ENCODE measurements at places on chromosomes 7 and 10.

- DNase-seq: no peak
Observed at GRCh38 chr10:113689057-113689456, 9.3 kb downstream of the CASP7 start.

DNA sequence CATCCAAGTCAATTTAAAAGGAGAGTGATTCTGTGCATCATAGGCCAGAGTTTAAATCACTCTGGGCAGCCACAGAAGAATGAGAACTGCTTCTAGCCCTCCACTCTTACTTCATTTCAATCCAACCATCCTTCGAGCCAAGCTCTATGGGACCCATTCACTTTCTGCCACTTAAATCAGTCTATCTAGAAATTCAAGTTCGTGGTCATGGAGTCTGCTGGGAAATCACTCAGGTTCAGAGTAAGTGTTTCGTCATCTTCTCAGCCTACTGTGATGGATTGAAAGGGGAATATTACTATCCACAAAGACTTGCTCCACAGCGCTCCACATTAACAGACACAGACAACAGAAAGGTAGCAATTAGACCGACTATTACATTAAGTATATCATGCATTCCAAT lies 4.6 kb downstream of the DCLRE1C start:
- peak; percentile 18 for DNase-seq

DNA sequence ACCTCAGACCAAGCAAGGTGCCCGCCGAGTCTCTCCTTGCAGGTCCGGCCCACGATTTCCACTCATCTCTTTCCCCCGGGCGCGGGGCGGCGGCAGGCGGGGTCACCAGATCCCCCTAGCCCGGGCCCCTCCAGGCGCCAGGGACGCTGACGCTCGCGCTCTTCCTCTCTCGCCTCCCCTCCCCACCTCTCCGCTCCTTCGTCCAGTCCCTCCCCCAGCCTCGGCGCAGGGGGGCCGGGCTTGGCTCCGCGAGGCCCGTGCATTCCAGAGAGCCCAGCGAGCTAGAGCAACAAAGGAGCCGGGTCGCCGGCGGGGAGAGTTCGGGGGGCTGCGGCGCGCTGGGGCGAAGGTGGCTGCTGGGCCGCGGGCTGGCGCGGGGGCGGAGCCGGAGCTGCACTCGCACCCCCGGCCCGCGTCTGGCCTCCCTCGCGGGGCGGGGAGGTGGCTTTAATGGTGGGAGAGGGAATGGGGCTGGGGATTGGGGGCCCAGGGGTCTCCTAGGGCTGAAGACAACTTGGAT lies at the start of gene SMO:
TSS of gene SMO (plus strand) at position 262 of the 520 bp plus-strand sequence. CDS start 519 bp downstream, outside the sequence.
- peak; percentile 88 for DNase-seq

DNA sequence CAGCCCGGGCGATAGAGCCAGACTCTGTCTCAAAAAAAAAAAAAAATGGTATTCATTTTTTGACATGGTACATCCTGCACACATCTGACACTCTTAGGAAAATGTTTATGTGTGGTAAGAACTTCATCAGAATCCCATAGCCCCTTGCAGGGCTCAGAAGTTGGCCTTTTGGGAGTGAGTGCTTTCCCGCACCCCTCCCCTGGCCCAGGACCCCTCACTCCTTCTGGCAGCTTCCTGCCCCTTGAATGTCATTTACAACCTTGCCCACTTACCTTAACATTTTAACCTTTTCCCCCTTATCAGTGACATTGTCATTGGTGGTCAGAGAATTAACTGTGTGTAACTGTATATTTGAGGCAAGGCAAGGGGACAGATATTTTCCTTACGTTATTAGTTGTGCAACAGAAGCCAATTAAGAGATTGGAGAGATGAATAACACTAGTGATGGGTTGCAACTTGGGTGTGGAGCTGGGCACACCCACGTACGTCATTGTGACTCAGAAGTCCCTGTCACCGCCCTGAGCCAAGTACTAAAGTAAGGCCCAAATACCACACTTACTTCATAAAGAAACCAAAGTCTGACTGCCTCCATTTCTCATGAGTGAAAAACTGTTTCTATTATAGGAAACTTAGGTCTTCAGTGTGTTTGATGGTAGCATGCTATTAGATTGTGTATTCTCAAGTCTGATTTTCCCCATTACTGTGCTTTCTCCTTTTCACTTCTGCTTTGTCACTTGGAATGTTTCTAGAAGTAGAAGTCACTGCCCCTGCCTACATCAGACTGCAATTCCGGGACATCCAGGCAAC lies 31.6 kb downstream of the OGDH start:
- DNase-seq: peak; percentile 63

DNA sequence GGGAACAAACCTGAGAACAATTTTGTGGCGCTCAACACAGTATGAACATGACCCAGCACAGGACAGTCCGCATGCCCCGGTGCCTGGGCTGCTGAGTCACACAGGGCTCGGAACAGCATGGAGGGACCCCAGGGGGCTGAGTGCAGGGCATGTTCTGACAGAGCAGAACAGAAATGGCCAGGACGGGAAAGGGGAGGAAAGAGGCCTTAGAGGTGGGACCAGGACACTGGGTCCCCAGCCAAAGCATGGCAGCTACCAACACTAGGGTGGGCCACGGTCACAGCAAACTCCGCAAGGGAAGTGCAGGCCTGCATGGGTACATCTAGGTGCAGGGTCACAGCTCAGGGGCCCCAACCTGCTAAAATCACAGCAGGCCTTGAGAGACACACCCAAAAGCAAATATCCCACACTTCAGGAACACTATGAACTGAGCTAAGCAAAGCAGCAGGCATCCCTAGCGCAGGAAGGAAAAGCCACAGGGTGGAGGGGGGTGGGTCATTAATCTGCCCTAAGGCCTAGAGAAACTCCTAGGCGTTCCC lies 5.6 kb downstream of the IMPDH1 start:
- no peak for DNase-seq

- DNase-seq: peak; percentile 85
Observed at GRCh38 chr10:112951359-112952281, 1.6 kb downstream of the TCF7L2 start.

- DNase-seq: no peak
Observed at GRCh38 chr10:74488907-74489306, 337.5 kb upstream of the KAT6B start.

DNA sequence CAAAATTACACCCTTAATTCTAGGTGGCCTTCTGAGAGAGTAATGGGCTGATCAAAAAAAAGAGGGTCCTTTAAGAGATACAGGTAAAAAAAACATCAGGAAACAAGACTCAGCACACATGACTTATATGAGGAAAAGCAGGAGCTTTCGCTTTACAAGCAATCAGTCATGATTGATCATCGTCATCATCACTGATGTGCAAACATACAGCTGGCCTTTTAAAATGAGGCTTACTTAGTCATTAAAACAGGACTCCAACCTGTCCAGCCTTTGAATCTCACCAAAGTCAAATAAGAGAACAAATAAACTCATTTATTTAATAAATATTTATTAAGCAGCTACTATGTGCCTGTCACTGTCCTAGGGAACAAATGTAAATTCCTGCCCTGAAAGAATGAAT lies 255.3 kb downstream of the SKAP2 start:
- no peak for DNase-seq

GRCh38 chr7:40133561-40134427 lies 628 bp downstream of the MPLKIP start:
- peak; percentile 60 for DNase-seq

DNA sequence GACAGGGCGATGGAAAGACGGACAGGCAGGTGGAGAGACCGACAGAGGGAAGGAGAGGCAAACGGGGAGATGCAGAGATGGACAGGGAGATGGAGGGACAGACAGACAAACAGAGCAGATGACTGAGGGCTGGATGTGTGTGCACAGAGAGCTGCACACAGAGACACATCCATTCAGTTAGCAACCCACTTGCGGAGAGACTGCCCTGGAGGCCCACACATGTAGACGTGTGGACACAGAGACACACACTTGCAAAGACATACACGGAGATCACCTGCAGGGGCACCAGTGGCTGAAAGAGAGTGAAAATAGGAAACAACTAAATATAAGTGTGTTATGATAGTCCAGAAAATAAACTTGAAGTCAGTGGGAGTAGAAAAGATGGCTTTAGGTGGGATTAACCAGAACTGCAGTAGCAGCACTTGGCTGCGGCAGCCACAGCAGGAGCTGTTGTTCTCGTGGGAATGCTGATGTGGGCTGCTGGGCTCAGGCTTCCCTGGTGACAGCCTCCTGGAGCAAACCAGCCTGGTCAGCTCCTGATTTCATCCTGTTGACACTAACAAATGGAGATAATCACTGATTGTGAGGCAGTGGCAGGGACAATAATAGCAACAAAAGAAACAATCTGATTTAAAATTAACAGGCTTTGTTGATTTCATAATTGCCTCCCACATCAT lies 134.1 kb downstream of the CCNY start:
- DNase-seq: peak; percentile 57

DNA sequence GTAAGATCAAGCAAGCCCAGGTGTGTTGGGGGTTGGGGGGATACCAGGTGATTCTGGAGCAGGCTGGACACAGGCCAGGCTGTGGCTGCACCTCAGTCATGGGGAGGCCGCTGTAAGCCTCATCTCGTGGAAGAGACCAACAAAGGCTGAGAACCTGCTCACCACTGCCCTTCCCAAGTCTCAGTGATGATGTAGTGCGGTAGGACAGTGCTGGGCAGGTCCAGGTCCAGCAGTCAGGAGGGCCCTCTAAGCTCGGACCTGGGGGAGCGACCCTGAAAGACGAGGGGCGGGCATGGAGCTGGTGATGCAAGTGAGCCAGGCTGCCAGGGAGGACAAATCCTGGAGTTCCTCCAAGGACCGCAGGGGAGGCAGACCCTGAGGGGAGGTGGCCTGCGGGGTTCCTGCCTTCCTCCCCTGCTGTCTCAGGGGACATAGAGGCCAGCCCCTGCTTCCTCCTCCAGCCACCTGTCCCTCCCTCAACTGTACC lies 3.3 kb upstream of the PWWP2B start:
- DNase-seq: no peak

GRCh38 chr7:135884495-135885232 lies 92.5 kb downstream of the MTPN start:
- no peak for DNase-seq

- peak; percentile 87 for DNase-seq
Observed at GRCh38 chr7:30764030-30764975, 6.9 kb upstream of the MINDY4 start.

DNA sequence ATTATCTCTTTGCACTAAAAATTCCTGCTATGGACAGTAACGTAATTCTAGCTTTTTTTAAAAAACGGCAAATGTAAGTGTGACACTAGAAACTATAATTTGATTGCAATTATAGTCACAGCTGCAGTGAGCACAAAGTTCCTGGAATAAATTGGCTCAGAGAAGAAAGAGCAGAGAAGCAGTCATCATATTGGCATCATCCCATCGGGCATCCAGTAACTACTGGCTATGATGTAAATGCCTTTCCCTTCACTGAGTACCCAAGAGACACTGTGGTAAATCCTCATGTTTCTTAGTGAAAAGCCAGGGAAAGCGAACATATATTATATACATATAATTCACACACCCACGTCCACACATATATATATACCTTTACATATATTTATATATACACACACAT lies 43.6 kb downstream of the PIP4K2A start:
- peak; percentile 74 for DNase-seq

All from astrocyte of the hippocampus (primary cell).